ENCODE measurements at places on chromosomes 1 and 21.

DNA sequence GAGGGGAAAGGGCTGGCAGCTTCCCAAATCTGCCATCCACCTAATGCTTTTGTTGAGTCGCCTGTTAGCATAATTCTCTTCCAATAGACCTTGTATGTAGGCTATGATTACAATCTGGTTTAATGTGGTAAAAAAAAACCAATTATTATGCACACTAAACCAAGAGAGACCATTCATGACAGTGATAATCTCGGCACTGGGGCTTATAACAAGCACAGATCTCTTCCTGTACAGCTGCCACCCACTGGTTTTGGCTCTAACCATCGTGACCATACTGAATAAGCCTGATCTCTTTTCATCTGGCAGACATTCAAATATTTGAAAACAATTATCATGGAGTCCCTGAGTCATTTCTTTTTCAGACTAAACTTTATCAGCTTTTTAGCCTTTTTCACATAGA is 12.0 kb upstream of the SYT14 start:
- DNase-seq, result no peak

GRCh38 chr1:182633031-182633430 is 28.8 kb upstream of the RGS16 start:
- DNase-seq, result no peak

GRCh38 chr1:154972517-154973343 is 1.8 kb upstream of the CKS1B start:
- DNase-seq, result no peak

- DNase-seq, result no peak
Observed at GRCh38 chr1:109214695-109215623, 1.2 kb downstream of the SARS1 start.

DNA sequence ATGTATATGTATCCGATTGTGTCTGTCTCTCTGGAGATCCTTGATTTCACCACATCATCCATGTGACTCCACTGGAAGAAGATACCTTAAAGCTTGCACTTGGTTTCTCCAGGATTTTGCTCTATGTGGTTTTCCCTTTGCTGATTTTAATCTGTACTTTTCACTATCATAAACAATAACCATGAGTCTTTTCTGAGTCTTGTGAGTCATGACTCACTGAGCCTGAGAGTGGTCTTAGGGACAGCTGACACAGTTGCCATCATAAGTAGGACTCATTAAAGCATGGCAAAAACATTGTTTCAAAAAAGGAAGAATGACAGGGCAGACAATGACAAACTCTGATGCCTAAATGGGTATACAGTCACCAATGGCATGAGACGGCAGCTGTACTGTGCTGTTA is 226.2 kb downstream of the AKT3 start:
- no peak for DNase-seq

- no peak for DNase-seq
Observed at GRCh38 chr1:15064217-15064929, 89.2 kb upstream of the TMEM51 start.

DNA sequence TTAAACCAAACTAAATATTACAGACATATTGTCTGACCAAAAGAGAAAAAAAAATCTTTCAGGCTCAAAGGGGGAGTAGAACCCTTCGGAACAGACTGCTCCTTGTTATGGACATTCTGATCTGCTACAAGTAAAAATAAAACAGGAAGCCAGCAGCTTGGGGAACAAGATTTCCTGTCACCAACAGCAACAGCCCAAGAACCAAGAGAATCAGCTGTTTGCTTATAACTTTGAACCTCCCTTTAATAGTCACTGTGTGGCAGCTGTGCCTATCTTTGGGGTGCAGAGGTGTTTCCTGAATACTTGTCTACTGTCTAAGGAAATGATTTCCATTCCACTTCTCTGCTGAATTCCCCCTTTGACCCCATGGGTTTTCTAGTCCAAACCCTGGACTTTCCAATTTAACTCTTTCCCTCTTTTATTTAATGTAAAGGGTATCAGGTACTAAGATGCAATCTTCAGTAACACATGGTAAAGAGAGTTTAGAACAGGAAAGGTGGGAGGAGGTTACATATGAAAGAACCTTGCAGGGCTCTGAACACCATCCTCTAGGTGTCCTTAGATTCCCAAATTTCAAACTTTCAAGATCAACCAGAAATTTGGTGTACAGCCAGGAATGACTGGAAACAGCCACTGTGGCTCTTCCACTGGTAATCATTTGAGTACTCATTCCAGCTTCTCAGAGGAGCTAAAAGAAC is 38.6 kb downstream of the GPR3 start:
- no peak for DNase-seq

DNA sequence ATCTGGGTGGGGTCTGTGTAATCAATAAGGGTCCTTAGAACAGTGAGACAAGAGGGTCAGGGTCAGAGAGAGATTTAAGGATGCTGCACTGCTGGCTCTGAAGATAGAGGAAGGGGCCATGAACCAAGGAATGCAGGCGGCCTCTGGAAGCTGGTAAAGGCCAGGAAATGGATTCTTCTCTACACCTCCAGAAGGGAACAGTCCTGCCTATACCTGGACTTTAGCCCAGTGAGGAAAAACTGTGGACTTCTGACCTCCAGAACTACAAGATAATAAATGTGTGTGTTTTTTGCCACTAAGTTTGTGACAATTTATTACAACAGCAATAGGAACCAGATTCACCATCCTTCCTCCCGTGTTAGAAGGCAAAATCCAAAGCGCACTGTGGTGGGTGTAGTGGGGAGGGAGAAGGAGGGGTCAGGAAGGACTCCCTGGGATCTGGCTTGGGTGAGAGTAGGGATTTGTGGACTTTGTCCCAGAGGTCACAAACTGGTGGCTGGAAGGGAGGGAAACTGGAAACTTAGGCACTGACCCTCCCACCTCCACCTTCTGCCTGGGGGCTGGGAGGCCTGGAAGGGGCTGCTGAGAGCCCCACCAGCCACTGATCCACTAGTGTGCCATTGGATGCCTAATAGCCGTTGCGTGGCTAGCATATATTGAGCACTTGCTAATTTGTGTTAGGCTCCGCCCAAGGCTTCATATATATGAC is 5.4 kb upstream of the CELA2A start:
- DNase-seq, result no peak

DNA sequence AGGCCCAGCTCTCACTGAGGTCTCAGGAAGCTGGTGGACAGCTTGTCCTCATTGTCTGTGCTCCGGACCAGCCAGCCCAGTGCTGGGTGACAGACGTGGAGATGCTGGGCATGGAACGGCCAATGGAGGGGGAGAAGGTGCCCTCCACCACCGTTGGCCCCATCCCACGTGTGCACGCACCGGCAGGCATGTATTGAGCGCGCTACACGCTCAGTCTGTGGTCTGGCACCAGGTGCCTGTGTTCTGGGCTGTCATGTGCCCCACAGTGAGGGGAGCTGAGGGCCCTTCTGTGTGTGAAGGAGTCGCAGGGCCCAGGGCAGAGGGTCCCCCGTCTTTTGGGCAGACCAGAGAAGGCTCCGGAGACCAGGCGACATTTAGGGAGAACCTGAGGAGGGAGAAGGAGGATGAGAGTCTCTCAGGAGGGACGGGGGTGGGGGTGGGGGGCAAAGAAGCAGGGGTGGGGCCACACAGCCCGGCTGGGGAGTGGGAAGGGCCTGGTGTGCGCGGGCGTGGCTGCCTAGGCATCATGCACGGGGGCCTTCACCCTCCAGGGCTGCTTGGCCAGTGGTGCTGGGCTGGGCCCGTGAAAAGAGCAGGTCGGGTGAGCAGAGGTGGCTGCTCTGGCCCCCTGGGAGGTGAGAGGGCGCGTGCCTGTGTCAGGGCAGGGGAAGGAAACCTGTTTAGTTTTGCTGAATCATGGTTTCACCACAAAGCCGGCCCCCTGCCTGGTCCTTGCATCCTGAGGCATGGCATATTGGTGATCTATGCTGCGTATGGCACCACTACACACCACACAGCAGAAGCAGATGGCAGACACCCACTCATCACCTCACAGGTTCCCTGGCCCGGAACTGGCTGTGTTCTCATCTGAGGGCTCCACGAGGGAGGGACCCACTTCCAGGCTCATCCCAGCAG is 86.7 kb upstream of the TTC34 start:
- DNase-seq, result no peak

GRCh38 chr21:30227633-30228404 is 11.9 kb upstream of the CLDN8 start:
- no peak for DNase-seq

DNA sequence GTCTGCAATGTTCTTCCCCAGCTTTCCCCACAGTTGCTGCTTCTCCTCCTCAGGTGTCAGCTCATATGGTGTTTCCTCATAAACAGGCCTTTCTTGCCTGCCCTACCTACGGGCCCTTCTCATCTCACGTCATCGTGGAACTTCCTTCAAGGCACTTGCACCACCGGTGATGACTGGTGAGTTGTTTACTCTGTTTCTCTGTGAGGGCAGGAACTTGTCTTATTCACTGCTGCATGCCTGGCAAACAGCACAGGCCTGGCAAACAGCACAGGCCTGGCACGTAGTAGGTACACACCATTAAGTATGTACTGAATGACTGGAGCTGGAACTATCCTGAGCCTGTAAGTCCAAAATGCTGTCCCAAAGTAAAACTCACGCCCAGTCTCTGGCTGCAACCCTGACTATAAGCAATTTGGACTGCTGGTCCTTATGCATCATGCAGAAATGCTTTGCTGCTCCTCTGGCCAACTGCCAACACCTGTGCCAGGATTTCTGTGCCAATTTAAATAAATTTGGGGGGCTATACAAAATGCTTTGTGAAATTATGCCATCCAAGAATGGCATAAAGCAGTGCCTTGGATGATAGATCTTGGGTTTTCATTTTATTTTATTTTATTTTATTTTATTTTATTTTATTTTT is 25.7 kb downstream of the STK40 start:
- DNase-seq, result no peak

- DNase-seq, result no peak
Observed at GRCh38 chr1:63795455-63795854, 21.6 kb downstream of the ROR1 start.

DNA sequence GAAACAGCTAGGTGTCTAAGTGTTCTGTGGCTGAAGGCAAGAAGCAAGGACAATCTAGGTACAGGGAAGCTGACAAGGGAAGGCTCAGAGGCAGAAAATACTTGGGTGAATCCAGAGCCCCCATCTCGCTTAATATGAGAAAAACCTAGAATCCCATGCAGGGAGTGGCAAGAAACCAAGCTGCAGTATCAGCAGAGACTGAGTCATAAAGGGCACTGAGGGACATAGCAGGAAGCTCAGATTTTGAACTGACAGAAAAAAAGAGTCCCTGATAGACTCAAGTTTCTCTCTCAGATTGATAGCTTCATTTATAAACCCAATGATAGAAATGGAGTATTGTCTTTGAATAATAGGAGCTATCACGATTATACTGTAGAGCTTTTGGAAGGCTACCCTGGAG is 77.3 kb upstream of the KCNJ15 start:
- no peak for DNase-seq

DNA sequence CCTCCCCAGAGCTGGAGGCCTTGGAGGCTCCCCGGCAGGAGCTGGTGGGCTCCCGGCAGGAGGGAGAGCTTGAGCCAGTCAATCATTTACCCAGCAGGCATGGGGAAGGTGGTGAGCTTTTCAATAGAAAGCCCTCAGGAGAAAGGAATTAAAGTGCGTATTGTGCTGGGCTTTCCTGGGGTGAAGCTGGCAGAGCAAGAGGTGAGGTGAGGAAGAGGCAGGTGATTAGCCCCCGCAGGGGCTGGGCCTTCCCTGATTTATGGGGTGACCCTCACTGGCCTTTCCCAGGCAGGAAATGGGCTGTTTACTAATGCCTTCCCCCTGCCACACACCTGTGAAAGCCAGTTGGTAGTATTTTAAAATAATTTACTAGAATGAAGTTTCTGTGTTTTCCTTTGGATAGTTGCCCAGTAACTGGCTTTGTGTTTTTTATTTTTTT is 25.8 kb downstream of the CLDN14 start:
- DNase-seq, result no peak

DNA sequence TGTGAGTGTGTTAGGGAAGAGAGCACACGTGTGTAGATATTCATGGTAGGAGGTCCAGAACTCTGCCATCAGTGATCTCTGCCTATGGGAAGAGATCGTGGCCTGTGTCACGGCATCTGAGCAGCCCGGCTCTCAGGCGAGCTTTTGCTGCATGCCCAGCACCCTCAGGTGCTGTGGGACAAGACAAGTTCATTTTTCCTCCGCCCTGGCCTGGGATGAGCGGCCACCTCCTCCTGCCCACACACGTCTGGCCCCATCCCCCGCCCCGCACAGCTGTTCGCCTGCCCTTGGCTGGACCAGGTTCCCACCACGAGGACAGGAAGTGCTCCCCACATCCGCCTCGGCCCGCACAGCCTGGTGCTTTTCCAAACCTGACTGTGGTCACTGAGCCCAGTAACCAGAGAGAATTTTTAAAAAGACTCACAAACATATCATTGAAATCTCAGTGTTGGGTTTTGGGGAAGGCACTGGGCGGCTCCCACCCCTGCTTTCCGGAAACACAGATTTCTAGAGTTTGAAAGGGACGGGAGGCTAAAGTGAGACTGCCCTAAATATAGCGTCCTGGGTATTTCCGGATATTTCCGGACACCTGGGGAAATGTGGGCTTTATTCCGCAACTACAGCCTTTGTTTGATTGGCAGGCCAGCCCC is 18.0 kb downstream of the BMP8A start:
- DNase-seq, result no peak

DNA sequence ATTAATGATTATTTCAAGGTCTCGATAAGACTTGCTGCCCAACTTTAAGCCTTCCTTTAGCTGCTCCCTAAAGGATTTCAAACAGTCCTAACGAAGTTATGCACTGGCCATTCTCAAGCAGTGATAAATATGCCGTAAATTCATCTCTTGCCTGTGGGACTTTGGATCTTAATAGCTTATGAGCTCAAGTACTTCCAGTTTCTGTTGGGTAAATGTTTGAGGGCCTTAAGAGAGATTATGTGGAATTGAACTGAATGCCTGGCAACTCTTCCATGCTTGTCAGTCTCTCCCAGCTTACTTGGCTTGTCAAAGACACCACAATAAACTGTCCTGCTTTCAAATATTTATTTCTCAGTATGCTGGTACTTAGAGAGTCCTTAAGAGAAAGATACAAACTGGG is 3.5 kb upstream of the OR10J4 start:
- no peak for DNase-seq

DNA sequence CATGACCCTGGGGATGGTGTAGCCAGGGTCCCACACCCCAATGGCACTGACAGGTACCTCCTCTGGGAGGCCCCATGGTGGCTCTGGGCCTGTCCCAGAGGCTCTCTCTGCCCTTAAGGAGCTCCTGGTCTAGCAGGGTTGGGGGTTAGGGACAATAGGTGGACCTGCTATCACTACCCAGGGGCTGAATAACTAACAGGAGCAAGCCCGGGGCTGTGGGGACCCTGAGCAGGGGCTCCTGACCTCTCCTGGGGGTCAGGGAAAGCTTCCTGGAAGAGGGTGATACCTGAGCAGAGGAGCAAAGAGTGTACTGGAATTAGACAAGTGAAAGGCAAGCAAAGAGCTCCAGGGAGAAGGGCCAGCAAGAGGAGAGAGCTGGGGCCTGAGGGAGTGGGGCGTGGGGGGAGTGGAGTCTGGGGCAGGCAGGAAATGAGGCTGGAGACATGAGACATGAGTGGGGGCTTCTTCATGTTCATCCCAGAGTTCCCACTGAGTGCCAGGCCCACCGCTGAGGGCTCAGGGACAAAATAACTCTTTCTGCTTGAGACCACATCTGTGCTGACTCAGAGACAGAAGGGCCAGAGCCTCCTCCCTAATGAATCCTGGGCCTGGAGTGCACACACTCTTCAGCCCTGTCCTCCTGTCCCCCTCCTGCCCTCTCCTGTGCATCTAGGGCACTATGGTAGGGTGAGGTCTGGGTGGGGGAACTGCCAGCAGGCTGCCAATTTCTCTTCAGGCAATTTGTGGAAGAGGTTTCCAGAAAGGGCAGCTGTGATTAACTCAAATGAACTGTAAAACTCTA is 517.6 kb downstream of the PTPRU start:
- peak; percentile 91 for DNase-seq
